ENCODE measurements at places on chromosomes 2 and 18. TPM values are rescaled to one million over a fixed set of nuclear protein-coding genes. Genes with fewer than 3 reads are reported as not detected.

The VWA3B gene
- total RNA-seq: not detected

The FOXI3 gene
- total RNA-seq: not detected

The TCF4 gene
- 94.2 TPM for total RNA-seq

The RAPGEF4 gene
- 4.7 TPM for total RNA-seq

The SLC4A5 gene
- 1.7 TPM for total RNA-seq

The PCARE gene
- not detected for total RNA-seq

The SULT1C2 gene
- total RNA-seq: not detected

The LOXL3 gene
- total RNA-seq: 21.8 TPM

The SYT4 gene
- not detected for total RNA-seq

The CSRNP3 gene
- 2.7 TPM for total RNA-seq

The MDH1 gene
- total RNA-seq: 125 TPM

The APCDD1 gene
- 63.5 TPM for total RNA-seq

The ADCYAP1 gene
- 1.7 TPM for total RNA-seq

The IL1F10 gene
- total RNA-seq: not detected

The TDRD15 gene
- not detected for total RNA-seq

The PID1 gene
- total RNA-seq: 37.6 TPM

The CLEC4F gene
- not detected for total RNA-seq

Measured in cardiac ventricle fibroblast (primary cell).